ENCODE measurements at places on chromosomes 16 and 17.

DNA sequence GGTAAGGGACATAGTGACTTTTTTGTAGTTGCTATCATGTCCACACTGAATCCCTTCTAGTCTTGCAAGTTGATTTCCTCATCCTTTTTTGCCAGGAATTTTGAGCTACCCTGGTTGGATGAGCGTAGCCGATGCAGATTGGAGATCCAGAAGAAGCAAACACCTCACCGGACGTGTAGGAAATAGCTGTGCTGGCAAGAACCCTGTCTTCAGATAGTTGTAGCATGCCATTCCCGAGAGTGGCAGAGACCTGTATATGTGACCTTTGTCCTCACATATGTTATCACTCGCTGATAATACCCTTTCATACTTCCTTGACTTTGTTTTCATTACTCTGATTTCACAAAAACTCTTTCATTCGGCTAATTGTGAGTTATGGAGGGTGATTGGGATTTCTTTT, 6.2 kb upstream of the CASC3 start:
- no peak for DNase-seq

DNA sequence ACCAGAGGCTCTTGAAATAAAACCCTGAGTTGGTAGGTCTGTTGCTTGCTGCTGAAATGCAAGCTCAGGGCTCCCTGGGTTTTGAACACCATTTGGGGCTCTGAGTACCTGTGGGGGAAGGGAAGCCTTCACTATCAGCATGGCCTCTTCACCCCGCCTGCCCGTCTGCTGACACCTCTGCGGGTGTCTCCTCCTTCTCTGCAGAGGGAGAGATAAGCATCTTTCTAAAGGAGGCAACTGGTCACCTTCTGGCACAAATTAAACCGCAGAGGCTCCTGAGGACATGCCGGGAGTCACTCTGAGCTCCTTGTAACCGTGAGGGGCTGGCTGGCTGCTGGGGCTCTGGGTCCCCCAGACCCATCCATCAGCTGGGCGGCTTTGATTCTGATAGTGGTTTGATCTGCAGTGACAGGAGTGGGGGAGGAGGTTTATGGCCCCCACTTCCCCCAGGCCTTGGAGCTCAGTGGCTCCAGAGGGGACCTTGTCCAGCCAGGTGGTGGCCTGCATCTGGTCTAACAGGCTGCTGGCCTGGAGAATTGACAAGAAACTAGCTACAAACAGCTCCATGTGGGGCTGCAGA, 123.5 kb downstream of the IRF8 start:
- DNase-seq = no peak

GRCh38 chr16:5738586-5738985, 641.0 kb upstream of the EEF2KMT start:
- DNase-seq = no peak

GRCh38 chr16:72171236-72171635, 719 bp downstream of the PMFBP1 start:
- no peak for DNase-seq
